ENCODE measurements at places on chromosomes 3 and 15.

DNA sequence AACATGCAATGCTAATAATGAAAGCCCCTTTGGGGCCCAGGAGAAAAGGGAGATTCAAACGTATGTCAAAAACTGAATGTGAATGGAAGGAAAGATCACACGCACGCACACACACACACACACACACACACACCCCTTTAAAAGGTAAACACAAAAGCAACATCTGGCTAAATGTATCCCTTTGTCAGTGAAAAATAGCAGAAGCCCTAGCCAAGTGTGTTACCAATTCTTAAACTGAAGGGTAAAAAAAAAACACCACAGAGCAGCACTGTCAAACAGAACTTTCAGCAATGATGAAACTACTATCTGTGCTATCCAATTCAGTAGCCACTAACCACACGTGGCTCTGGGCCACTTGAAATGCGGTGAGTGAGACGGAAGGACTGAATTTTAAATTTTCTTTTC, 4.9 kb downstream of the RFTN1 start:
- DNase-seq: no peak

- no peak for DNase-seq
These were observed 175.2 kb upstream of the SOX14 start for GRCh38 chr3:137588871-137589270.

GRCh38 chr3:170483485-170484262, 65.0 kb downstream of the CLDN11 start:
- no peak for DNase-seq

- DNase-seq: no peak
These were observed 69.4 kb upstream of the FOXP1 start for GRCh38 chr3:71652781-71653413.

GRCh38 chr3:160398820-160399124, 253 bp downstream of the IFT80 start:
- no peak for DNase-seq

- no peak for DNase-seq
These were observed 7.3 kb upstream of the MINDY4B start for GRCh38 chr3:150912501-150912900.

GRCh38 chr3:148601766-148602685, 95.7 kb upstream of the AGTR1 start:
- DNase-seq: no peak

GRCh38 chr15:30905821-30906220, 2.1 kb downstream of the FAN1 start:
- DNase-seq: no peak

DNA sequence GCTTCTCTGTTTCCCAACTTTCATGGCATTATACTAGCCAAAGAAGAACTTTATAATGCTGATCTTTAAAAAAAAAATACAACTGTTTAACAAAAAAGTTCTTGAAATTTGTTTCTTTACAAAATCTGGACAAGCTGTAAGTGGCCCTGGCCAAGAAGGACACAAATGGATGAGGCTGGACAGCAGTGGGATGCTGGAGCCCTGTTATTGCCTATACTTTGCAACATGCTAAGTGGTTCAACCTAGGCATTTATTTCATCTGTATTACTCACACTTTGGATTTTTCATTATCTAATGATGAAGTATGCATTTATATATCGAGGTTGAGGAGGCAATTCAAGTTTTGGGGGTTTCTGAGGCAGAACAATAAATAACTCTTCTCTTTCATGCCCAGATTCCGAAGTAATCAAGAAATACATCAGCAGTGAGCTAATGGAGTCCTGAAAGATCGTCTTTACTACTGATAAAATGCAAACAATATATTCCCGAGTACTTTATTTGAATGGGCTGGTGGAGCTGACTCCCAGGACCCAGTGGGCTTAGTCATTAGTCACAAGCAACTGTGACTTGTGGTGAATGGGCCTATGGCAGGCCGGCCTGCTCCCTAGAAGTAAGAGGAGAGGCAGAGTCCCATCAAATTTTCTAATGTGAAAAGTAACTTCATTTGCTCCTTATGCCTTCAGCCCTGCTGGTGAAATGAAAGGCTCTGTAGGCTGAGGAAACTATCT, 177.3 kb upstream of the DPH6 start:
- DNase-seq: no peak

- DNase-seq: no peak
These were observed 417.4 kb upstream of the NAALADL2 start for GRCh38 chr3:174441588-174442301.

GRCh38 chr3:129120254-129121004, 1.2 kb downstream of the RAB43 start:
- DNase-seq: peak; percentile 95

DNA sequence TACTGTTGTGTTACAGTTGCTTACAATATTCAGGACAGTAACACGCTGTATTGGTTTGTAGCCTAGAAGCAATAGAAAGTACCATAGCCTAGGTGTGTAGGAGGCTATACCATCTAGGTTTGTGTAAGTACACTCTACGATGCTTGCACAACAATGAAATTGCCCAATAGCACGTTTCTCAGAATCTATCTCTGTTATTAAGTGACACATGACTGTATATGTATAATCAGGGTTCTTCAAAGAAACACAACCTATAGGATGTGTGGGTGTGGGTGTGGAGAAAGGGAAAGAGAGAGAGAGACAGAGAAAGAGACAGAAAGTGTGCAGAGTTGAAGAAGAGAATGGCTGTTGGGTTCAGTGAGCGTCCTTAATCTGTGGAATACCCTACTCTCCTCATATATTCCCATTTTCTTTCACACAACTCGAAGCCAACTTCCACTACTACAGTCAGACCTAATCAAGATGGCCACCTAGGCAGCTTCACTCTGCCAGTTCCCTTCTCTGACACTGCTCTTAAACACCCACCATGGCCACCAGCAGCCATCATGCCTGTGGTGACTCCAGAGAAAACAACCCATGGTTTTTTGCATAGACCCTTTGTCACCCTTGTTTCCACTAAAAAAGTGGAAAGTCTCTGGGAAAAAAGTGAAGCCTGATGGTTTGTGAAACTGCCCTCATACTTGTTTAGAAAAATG, 5.8 kb upstream of the PPP4R2 start:
- no peak for DNase-seq

GRCh38 chr3:56536735-56537134, 20.2 kb upstream of the CCDC66 start:
- DNase-seq: no peak

DNA sequence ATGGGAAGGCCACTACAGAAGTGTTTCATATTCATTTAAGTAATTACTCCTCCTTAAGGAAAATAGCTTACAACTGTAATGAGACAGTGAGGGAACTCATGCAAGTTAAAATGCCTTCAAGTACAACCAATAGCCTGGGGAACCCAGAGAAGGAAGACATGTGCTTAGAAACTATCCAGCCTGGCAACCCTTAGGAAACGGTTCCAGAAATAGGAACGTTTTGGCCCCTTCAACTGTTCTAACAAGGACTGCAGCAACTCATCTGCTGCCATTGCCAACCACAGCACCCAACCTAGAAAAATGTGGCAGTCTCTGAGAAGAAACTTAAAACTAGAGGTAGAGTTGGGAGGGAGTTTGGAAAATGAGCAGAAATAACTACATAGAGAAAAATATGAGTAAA, 147.5 kb upstream of the STRIT1 start:
- DNase-seq: no peak

DNA sequence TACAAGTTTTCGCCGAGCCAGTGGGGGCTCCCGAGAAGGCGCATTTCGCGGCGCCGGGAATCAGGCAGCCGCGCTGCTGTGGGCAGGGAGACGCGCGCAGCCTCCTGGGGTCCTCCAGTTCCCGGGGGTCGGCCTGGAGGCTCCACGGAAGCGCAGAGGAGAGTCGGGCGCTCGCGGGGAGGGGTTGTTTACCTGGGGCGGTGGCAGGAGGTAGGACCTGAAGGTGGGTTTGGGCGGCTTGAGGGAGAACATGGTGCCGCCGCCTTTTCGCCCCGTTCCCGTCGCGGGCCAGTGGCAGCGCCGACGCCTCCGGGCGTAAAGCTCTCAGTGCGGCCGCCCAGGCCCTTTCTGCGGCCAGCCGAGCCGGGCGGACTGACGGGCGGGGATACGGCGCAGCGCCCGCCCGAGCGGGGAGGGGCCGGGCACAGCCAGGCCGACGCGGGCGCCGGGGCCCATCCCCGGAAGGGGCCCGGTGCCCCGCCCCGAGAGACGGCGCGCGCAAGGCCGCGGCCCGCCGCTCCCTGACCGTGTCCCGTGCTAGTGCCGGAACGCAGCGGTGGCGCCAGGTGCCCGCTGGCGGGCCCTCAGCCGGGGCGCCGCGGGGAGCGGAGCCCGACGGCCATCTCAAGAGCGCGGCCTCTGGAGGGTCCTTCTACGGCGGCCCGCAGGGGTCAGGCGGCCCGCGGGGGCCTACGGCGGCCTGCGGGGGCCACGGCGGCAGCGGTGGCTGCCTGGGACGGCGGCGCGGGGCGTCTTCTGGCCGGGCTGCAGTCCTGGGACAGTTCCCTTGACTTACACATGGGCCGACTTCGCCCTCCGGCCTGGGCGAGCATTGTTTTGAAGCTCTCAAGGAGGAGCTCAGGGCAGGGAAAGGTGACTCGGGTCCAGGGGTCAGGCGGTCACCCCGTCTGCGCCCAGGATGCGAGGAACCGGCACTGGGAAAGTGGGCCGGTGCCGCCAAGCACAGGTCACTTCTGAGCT, at the start of gene MTMR10:
TSS of gene MTMR10 (minus strand) at position 374 of the 981 bp plus-strand sequence. CDS start at position 252, 122 bp downstream.
- DNase-seq: peak; percentile 83

DNA sequence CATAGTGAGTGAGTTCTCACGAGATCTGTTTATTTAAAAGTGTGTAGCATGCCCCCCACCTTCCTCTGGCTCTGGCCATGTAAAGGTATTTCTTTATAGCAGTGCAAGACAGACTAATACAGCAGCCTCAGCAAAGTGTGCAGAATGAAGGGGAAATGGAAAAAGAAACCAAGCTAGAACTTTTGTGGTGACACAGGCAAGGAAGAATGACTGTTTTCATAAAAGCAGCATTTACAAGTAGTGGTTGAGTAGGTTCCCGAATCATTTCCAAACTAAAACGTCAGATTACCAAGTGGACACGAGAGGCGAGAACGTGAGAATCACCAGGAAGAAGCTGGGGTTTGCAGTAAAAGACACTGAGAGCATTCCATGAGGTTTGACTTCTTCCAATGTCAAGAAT, 100.2 kb upstream of the AKAP13 start:
- DNase-seq: no peak

DNA sequence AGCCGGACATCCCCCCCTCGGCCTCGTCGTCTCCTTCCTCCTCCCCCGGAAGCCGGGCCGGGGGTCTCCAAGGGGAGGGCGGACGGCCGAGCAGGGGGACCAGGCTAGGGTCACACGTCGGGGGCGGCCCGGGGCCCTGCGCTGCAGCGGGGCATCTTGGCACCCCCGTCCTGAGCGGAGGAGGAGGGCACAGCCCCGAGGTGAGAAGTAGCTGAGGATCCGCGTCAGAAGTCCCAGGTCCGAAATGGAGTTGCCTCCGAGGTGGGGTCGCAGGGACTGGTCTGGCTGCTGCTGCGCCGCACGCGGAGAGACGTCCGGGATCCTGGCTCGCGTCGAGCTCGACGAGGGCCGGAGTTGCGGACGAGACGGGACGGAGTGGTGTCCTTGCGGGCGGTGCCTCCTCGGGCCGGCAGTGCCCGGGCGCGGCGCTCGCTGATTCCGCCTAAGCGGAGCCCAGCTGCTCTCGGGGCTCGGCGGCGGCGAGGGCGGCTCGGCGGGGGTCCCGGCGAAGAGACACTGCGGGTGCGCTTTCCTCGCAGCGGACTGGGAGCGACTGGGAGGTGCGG, at the start of gene ADCY5:
TSS of gene ADCY5 (minus strand) at position 555 of the 566 bp plus-strand sequence. CDS start at position 10, 545 bp downstream.
- peak; percentile 58 for DNase-seq

GRCh38 chr15:79942741-79943481, 28.1 kb downstream of the BCL2A1 start:
- DNase-seq: no peak

DNA sequence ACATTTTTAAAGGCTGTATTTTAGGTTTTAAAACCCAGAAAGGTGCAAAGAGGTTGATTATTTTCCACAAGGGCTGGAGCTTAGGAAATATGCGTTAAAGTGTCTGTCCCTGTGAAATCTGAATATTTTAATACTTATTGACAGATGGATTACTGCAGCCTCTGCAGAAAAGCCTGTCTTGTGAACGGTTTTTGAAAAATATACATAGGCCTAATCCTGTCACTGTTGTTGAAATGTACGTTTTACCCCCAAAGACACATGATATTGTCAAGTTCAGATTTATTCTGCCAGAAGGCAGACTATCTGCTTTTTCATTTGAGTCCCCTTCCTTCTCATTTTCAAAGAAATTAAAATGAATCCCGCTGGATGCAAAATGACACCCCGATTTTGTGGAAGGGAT, 2.2 kb upstream of the BCL6 start:
- DNase-seq: no peak

DNA sequence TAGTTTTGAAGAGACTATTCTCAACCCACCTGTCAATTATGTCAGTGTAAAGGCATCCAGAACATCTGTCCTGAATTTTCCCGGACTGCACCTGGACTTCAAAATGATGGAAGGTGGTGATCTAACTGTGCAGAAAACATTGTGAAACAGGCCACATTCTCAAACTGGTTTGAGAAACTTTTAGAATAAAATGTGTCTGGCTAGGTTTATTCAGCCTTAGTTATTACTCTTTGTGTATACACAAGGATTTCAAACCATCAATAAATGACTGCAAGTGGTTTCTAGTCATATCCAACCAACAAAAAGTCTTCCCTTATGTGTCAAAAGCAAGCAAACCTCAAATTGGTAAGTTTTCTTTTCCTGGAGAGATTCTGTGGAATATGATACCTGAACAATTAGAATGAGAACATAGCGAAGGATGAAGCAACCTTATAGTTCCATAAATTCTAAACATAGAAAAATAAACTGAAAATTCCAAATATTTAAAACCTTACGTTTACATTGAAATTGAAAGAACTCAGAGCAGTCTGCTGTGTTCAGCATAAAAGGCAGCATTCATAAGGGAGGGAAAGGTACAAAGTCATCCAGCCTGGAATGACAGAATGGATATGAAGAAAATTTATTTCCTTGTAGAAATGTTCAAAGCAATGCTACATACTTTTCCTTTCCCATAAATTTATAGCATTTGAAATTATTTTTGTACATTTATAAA, 306.6 kb upstream of the TGFBR2 start:
- no peak for DNase-seq

GRCh38 chr3:192273697-192274010, 453.7 kb downstream of the FGF12 start:
- DNase-seq: no peak

DNA sequence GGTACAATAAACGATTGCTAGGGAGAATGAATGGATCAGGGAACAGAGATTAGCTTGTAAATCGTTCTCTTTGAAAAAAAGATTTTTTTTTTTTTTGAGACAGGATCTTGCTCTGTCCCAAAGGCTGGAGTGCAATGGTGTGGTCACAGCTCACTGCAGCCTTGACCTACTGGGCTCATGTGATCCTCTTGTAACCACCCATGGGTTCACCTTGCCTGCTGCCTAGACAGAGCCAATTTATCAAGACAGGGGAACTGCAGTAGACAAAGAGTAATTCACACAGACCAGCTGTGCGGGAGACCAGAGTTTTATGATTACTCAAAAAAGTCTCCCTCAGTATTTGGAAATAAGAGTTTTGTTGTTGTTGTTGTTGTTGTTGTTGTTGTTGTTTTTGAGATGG, 39.6 kb downstream of the METTL6 start:
- DNase-seq: no peak

Data from aorta (tissue), 5 donors.